ENCODE measurements at places on chromosomes 2 and 18.

DNA sequence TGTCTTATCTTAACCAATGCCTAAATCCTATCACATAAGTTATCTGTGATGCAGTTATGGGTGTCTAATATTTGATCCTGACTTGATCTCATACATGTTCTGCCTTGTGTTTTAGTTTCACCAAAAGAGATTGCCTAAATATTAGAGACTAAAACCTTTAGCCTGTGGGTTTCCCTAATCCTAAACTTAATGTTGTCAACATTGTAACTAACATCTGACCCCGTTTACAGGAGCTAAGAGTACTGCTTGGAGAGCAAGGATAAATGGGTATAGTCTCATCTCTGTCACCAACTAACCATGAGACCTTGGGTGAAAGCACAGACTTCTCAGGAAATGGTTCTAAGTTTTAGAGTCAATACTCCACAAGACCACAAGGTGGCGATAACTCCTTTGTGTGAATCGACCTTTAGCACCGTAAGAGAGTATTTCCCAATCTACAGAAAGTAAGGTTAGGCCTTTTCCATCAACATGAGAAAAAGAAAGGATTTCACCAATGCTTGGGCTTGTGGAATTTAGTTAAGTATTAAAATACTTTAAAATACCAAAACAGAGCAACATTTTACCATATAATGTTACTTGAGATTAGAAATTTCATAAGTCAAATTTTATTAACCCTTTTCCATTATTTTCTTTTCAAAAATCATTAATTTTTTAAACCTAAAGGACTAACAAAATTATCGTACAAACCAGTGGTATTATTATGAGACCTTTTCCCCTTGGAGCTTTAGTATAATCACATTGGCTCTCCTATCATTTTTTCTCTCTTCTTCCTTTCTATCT, 60.5 kb downstream of the G6PC2 start:
- DNase-seq = peak; percentile 81

DNA sequence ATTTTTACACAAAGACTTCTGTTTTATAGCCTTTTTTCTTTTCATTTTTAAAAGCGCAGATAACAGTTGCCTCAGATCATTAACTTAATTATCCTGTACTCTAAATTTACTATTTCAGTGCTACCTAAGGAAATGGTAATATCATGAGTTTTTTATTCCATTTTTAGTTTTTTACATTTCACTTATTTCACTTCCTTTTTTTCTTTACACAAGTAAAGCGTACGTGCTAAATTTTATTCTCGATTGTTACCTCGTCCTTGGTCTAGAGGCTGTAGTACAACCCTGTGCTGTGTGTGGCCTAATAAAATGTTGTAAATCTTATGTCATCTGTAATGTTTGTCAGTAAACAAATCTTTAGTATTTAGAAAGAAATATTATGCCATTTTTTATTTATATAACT, 49.2 kb downstream of the CRIM1 start:
- no peak for DNase-seq

DNA sequence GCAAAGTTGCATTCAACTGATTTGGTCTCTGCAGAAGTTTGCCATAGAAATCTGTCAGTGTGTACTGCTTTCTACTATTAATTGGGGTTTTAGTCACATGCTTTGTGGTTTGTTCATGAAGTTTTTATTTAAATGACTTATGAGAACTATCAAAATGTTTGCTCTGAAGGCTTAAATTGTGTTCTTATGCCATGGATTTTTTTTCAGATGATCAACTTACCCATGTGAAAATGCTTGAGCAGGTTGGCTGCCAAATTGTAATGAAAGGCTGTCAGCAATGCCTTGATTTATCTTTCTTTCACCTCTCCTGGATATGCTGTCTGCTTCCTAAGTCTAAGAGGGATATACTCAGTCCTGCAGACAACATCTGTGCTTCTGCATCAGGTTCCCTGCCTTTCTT, 50.7 kb downstream of the FMNL2 start:
- DNase-seq = no peak

GRCh38 chr2:46643493-46643892, 164.1 kb downstream of the TMEM247 start:
- no peak for DNase-seq

DNA sequence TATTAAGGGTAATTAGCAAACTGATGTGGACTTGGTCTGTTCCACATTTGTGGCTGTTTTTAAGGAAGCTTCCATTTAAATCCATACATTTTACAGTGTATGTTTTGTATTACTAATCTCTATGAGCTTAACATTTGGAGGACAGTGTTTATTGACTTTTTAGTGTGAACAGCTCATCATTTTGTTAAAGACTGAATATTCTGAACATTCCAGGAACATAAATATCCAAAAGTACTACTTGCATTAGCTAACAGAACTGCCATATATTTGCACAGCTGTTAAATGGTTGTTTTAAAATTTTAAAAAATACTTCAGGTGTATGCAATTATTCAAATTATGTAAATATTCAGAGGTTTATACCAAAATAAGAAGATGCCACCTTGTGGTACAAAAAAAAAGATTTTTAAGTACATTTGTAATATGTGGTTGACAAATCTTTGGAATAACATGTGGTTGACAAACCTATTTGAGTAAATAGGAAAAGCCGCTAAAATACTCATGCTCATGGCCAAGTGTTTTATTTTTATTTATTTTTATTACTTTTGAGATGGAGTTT, 439.7 kb upstream of the FANCL start:
- DNase-seq = no peak

GRCh38 chr2:8413589-8414135, 268.2 kb upstream of the ID2 start:
- no peak for DNase-seq

DNA sequence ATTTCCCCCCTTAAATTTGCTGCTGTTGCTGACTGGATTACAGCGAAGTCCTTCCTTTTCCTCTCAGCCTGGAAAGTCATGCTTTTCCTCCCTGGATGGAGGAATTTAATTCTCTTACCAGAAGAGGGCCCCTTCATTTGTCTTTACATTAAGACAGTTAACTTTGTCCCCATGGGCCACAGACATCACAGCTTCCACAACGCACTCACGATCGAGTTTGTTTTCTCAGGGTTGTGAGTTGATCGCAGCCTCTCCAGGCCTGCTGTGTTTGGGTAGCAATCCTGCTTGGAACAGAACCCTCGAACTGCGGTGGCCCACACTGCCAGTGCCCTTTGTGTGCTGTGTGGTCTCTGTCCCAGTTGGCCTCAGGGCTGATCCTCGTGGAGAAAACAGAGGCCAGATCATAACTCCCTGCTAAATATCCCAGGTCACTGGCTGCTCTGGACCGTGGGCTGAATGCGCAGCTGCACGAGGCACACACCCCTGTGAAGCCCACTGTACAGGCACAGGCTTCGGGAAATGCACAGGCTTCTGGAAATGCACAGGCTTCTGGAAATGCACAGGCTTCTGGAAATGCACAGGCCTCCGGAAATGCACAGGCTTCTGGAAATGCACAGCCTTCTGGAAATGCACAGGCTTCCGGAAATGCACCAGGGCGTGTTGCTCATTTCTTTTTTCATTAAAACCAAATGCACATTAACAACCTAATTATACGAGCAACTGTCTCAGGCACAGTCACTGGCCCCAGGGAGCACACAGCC, 2.2 kb upstream of the PDIA6 start:
- no peak for DNase-seq

DNA sequence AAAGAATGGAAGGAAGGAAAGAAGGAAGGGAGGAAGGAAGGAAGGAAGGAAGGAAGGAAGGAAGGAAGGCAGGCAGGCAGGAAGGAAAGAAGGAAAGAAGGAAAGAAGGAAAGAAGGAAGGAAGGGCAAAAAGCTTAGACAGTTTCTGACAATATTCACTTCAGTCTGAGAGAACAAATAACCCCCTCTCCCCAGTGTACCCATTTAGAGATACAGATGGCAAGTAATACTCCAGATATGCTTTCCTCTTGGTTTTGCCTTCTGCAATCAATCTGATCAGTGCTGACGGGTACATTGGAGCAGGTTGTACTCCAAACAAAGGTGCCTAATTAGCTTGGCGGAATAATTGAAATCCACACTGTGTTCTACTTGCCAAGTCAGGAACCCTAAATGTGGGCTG, 534.6 kb upstream of the TMEFF2 start:
- no peak for DNase-seq

GRCh38 chr2:109102588-109103233, 26.3 kb upstream of the SH3RF3 start:
- no peak for DNase-seq

DNA sequence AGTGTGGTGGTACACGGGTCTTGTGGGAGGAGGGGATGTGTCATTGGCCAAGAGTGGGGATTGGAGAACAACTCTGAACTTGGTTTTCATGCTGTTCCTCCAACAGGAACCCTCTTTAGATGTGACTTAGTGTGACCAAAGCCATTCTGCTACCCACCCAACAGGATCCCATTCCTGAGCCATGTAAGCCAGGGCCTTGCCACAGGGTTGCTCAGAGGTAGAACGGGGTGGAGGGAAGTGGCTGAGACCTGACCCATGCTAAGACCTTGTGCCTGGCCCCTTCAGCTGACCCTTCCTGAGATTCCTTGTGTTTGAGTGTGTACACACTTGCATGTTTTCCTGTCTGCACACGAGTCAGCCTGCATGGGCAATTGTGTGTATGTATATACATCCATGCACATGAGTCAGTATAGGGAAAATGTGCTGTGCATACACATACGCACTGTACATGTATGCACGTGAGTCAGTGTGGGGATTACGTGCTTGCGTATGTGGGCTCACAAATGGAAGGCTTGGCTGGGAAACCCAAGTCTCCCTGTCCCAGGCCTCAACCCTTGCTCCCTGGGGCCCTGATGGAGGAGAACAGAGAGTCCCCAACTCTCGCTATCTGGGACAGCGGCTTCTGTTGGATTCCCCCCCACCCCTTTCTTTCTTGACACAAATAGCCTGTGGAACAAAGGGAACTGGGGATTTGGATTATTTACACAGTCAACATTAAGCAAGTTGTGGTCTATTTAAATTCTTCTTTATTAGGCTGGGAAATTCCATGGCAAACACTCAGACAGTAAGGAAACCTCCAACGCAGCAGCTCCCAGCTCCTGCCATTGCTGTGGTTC, 339.8 kb downstream of the DYSF start:
- peak; percentile 47 for DNase-seq

DNA sequence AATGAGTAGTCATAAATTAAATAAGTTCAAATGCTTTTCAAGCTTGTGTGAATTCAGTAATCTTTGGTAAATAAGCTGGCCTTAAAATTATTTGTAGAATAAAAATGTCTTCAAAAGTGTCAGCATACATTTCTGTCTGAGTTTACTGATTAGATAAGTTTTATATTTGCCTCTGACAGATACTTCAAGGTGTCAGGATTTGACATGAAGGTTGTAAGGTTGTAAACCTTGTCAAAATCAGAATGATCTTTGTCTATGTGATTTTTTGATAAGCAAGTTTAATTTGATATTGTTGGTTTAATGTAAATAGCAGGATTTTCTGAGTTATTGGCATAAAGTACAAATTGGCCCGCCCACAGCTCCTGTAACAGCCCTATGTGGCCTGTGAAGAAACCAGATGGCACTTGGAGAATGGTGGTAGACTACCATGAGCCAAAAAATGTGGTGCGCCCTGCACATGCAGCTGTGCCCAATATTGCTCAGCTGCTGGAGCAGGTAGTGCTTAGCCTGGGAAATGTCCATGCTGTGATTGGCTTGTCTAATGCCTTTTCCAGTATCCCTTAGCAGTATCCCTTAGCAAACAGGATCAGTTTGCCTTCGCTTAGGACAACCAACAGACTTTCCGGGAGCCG, 188.0 kb upstream of the SPHKAP start:
- DNase-seq = no peak
